Activated naive CD8-positive, alpha-beta T cell treated with anti-CD3 and anti-CD28 coated beads, Interleukin-2, amount 50 U/mL, for 16 hours (primary cell): ENCODE measurements at places on chromosomes 12 and 14.

DNA sequence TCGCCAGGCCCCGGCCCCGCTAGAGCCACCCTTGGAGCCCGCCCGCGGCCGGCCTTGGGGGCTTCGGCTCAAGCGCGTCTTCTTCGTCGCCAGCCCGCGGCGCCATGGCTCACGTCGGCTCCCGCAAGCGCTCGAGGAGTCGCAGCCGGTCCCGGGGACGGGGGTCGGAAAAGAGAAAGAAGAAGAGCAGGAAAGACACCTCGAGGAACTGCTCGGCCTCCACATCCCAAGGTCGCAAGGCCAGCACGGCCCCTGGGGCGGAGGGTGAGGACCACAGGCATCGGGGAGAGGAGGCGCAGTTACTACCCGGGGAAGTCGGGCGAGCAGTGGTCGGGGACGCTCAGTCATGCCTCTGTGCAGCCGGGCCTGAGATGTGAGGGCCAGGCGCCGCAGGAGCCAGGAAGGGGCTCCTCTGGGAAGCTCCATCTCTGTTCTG is 573 bp downstream of the ARL6IP4 start:
- no peak for DNase-seq

- DNase-seq: no peak
These were observed 19.6 kb upstream of the SLC6A12 start for GRCh38 chr12:233615-233968.

DNA sequence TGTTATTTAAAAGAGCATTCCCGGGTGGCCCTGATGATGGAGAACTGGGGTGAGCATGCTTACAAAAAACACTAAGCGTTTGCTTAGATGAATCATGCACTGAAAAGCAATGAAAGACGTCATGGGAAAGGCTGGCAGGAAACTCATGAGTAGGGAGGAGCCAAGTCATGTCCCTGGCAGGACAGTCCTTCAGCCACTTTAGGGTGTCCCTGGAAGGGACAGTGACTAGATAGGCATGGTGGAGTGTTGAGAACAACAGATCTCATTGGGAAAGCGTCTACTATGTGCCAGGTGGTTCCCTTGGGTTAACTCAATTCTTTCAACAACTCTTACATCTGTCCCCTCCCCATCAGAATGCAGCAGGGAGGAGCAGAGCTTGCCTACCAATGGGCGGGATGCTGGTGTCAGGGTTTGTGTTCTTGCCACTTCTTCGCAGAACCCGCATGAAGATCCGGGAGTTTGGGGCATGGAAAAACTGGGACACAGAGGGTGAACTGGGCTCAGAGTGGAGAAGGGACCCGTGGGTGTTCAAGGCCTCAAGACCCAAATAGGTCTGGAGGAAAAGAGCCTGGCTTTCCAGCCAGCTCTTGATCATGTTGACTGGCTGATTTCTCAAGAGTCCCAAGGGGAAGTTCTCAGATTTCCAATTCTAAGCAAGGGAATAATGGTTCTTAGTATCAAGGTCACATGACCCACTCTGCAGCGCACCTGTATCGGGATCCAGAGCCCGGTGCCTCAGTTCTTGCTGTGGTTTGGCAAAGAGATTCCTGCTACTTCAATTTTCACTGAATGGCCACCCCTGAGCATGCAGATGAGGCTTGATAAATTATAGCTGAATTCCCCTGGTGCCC is 653.9 kb upstream of the TBX3 start:
- DNase-seq: no peak

DNA sequence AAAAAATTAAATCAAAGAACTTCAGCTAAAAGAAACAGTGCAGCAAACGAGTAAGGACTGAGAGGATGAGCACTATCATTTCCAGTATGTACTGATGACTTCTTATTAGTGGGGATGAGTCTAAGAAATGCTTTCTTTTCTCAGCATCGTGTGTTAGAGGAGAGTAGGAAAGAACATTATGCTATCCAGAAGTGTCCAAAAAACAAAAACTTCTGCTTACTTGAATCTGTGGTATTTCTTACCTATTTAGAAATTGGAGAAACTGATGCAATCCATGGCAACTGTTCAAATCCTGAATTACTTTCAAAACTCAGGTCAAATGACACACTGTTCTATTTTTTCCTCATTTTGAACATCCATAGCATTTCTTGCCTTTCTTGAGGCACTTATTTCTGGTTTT is 23.7 kb downstream of the ABCD2 start:
- DNase-seq: no peak
